Activated CD4-positive, alpha-beta T cell treated with anti-CD3 and anti-CD28 coated beads, Interleukin-2, amount 50 U/mL, for 1 hour (primary cell): ENCODE measurements at places on chromosomes 16 and 17.
A peak's percentile ranks its signal among the peaks of the same experiment; 100 is the strongest.

GRCh38 chr17:61420052-61420451 is 20.4 kb downstream of the TBX2 start:
- DNase-seq, result no peak

GRCh38 chr17:61416211-61416539 is 16.5 kb downstream of the TBX2 start:
- no peak for DNase-seq

DNA sequence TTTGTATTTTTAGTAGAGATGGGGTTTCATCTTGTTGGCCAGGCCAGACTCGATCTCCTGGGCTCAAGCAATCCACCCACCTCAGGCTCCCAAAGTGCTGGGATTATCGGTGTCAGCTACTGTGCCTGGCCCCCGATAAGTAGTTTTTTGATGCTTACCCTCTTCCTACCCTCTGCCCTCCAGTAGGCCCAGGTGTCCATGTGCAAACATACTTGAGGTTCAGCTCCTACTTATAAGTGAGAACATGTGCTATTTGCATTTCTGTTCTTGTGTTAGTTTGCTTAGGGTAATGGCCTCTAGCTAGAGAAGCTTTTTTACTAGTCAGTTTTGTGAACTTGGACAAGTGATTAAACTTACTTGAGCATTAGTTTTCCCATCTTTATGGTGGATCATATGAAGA is 136.8 kb downstream of the HS3ST4 start:
- no peak for DNase-seq

DNA sequence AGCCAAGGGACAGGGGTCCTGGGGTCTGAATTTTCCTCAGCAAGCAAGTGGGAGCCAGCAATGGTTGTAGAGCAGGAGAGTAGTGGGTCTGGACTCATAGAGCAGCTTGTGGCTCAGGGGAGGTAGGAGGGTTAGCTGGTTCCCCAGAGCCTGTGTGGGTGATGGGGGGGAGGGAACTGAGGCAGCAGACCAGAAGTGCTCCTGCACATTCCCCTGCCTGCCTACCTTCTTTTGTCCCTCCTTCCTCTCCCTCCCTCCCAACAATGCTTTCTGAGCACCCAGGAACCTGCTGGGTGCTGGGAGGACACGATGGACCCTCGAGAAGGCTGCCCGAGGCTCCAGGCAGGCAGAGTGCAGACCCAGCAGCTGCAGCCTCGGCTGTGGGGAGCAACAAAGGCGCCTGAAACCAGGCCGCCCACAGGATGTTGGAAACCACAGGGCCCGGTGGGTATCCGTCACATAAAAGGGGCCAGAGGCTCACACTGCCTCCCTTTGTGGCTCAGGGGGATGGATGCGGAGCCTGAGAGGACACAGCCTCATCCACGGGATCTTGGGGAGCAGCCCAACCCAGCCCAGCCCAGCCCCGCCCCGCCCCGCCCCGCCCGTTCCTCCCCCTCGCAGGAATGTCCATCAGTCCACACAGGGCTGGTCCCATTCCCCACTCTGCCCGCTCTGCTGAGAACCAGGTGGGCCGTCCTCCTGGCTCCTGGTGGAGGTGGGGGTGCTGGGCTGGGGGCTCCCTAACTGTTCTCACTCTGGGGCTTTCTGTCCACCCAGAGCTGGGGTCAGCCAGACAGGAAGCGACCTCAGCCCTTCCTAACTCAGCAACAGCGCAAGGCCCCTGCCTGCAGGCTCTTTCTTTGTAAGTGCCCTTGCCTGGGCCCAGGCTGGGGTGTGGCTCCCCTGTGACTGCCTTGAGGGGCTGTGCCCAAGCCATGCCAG is 1.7 kb upstream of the NLRC3 start:
- peak; percentile 25 for DNase-seq

DNA sequence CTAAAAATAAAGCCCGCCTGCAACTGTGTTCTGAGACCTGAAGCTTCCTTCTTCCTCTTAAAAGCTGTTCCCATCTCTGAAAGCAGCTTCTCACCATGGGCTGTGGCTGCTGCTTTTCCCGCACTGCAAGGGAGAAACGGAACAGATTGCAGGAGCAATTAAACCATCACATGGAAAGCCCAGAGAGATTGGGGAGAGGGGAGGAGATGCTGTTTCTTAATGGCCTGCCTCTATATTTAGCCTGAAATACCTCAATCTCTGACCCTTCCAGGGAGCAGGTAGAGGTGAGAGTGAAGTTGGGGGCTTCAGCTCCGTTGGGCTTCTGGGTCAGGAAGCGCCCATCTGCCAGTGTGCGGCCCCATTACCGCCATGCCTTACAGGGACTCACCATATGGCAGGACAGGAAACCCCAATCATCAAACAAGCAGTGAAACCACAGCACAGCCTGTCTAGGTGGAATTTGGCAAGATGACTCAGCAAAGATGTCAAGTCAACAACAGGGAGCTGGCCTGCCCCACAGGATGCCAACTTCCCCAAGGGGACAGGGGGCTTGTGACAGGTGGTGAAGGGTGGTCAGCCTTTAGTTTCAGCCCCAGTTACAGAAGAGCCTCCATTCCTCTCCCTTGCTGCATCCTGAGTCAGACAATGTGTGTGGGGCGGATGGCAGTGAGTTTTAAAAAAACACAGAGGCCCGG is 286.6 kb upstream of the CCL2 start:
- no peak for DNase-seq

- DNase-seq, result no peak
Measured at GRCh38 chr17:15451680-15452079, 15.7 kb downstream of the CDRT4 start.

DNA sequence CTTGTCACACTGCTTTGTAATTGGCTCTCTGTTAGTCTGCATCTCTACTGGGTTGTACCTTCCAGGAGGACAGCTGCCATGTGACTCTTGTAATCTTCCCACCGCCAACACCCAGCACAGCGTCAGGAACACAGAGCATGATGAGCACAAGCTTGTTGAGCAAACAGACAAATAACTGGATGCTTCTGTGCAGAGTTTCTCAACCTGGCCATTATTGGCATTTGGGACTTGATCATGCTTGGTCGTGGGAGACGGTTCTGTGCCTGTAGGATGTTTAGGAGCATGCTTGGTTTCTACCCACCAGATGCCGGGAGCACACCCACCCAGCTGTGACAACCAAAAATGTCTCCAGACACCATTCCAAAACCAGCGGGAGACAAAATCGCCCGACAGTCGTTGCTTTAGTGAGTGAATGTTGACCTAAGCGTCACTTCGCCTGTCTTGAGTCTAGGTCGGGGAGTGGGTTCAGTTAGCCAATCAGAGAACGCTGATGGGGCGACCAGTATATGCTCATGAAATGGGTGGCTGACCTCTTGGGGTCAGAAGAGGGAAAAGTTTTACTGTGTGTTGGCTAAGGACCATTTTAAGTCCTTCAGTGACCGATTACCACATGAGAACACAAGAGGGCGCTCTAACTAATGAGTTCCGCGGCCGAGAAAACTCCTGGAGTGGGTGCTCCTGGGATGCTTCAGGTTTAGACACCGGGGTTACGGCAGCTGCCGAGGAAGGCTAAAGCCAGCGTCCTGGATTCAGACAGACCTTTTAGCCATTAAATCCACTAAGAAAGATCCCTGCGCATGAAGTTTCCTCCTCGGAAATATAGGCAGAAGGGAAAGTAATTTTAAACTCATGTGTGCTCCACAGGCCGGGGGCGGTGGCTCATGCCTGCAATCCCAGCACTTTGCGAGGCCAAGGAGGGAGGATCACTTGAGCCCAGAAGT is 57.8 kb upstream of the TEX2 start:
- peak; percentile 44 for DNase-seq

DNA sequence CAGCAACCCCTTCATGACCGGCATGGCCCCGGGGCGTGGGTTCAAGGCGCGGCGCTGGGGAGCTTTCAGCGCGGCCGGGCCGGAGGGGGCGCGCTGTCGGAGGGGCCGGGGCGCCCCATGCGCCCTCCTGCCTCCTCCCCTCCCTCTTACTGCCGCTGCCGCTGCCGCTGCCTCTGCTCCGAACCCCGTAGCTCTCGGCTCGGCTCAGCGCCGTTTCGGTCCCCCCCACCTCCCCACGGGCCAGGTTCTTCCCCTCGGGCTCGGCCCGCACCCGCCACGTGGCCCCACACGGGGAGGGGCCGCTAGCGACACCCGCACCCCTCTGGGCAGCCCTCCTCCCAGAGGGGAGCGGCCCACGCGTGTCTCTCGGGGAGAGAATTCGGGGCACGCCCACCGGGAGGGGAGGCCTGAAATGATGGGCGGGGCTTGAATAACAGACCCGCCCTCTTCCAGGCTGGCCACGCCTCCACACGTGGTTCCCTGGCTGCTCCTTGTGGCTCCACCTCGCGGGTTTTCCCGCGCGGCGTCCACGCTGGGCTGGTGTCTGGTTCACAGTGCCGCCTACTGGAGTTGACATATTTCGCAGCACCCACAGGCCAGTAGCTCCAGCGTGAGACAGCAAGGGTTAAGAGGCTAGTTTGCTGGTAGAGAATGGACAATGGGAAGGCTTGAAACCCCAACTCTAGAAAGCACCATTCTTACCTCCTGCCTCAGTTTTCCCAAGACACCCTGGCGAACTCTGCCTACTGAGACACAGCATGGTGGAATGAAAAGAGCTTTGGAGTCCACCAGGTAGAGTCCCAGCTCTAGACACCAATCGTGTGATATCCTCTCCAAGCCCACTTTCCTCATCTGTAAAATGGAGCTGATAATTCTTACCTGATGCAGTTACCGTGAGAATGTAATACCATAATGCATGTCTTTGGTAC is at the start of gene KCNH4:
TSS of gene KCNH4 (minus strand) at position 221 of the 929 bp plus-strand sequence. CDS start at position 24, 197 bp downstream.
- DNase-seq, result peak; percentile 86

- DNase-seq, result no peak
Measured at GRCh38 chr16:74607310-74607961, 522 bp upstream of the GLG1 start.

- DNase-seq, result no peak
Measured at GRCh38 chr16:49858200-49859124, 2.5 kb upstream of the ZNF423 start.

DNA sequence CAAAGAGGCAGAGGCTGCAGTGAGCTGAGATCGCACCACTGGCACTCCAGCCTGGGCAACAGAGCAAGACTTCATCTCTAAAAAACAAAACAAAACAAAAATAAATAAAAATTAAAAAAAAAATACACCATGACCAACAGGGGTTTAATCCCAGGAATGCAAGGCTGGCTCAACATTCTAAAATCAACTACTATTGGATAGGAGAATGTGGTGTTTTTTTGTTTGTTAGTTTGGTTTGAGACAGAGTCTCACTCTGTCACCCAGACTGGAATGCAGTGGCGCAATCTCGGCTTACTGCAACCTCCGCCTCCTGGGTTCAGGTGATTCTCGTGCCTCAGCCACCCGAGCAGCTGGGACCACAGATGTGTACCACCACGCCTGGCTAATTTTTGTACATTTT is 19.9 kb downstream of the GFOD2 start:
- DNase-seq, result no peak

GRCh38 chr16:25716186-25716585 is 24.4 kb downstream of the HS3ST4 start:
- DNase-seq, result no peak

DNA sequence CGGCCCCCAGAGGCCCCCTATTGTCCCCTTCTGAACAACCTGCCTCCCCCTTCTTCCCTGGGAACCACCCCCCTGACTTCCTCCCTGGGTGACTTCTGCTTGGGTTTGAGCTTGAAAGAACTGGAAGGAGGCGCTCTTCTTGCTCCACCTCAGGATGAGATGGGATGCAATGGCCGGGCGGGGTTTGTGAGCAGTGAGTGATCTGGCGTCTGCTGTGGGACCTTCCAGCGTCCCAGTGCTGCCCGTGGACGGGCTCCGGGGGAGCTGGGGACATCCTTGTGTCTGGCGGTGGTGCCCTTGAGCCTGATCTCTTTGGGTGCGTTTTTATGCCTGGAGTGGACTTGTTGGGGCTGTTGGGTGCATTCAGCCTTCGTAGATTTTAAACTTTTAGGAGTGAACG is 11.6 kb downstream of the MGRN1 start:
- no peak for DNase-seq

DNA sequence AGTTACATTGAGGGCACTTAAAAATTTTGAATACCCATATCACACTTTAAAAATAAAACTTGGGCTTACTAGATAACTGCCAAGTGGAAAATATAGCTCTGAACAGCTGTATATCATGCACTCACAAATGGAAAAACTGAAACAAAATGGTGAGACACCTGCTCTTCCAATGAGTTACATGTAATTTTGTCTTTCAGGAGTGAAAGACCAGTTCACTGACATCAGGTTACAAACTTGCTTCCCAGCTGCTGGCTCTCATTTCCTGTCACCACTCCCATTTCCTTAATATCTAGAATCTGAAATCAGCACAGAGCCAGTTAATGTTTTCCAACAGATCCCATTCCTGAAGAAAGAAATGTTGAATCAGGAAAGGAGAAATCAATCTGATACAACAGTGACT is 10.8 kb downstream of the CSNK2A2 start:
- no peak for DNase-seq

- no peak for DNase-seq
Measured at GRCh38 chr16:28300327-28300726, 8.0 kb downstream of the SBK1 start.

DNA sequence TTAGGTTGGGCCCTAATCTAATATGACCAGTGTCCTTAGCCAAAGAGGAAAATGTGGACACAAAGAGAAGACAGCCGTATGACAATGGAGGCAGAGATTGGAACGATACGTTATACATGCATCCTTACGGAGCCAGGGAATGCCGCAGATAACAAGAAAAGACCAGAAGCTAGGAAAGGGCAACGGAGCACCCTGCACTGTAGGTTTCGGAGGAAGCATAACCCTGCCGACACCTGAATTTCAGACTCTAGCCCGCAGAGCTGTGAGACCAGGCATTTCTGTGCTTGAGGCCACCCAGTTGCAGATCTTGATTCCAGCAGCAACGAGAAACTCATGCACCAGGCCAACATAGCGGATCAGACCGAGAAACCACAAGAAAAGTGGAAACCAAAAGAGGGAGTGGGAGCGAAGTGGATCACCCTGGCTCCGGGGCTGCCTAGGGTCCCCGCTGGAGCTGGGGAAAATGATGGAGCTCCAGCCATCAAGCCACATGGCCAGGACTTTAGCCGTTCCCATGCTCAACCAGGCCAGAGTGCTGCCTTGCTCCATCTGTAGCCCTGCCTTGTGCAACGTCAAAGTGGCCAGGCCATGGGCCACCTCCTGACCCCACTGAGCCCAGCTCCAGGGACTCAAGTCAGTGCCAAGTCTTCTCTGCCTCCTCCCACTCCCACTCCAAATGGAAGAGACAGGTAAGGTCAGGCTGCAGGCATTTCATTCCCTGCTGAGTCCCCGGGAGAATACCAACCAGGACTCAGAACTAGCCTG is 51.7 kb upstream of the RPL38 start:
- no peak for DNase-seq

DNA sequence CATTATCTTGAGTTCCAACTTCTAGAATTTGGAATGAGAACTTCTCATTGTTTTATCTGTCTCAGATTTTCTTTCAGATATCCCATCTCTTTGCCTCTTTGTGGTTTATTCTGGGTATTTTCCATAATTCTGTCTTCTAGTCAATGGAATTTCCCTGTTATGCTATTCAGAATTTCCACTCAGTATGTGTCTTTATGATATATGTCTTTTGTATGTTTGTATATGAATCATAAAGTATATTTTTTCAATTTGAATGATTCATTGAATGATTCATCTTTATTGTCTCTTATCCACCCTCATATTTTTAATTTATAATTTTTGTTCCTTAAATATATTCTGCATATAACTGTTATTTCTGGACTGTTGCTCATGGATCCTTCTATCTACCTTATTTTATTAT is 729.7 kb upstream of the GOT2 start:
- DNase-seq, result no peak
